HT1080 (cell line): ENCODE measurements at places on chromosomes 7 and 10. TPM values are rescaled to one million over a fixed set of nuclear protein-coding genes. Genes with fewer than 3 reads are reported as not detected.

DNA sequence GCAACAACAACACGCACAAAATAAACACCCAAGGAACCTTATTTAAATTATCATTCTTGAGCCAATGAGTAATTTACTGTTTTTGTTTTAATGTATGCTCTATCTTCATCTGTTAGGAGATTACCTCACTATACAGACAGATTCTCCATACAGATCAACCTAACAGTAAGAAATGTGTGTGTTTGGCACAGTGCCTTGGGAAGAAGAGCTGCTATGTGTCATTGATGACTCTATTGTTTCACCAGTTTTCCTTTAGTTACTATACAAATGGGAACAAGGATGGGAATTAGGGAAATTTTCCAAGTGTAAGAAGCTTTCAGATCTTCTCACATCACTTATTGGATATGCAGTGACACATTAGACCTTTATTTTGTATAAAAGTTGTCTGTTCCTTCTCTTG is 640.3 kb downstream of the NRG3 start:
- peak; percentile 6 for DNase-seq

Gene ELOVL3
- total RNA-seq: not detected in 2 replicates

DNA sequence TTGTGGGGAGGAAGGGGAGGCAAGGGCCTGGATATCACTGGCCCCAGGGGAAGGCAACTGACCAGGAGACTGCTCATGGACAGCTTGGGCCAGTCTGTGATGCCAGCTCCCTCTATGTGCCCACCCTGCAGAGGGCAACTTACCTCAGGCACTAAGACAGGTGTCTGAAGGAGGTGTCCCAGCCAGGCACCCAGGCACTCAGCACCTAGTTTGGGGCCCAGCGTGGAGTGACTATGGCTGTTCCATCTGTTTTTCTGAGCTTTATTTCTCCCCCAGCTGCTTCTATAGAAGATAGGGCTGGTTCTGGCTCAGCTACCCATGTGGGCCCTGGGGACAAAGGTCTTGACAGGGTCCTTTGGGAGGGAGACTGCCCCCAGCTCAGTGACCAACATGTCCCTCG is 150.6 kb upstream of the PCBD1 start:
- DNase-seq: no peak

Gene SEMA3D
- total RNA-seq: 1.2 and 1.5 TPM in 2 replicates

Gene SPDYE1
- not detected in 2 replicates for total RNA-seq

GRCh38 chr7:69732203-69732602 is 133.9 kb downstream of the AUTS2 start:
- DNase-seq: peak; percentile 1

- DNase-seq: no peak
These were observed 59.7 kb downstream of the MET start for GRCh38 chr7:116731445-116732335.

GRCh38 chr10:21364196-21365114 is 161.0 kb downstream of the SKIDA1 start:
- peak; percentile 84 for DNase-seq

Gene NAT16
- not detected in 2 replicates for total RNA-seq
